ENCODE measurements at places on chromosomes 16 and 17.

DNA sequence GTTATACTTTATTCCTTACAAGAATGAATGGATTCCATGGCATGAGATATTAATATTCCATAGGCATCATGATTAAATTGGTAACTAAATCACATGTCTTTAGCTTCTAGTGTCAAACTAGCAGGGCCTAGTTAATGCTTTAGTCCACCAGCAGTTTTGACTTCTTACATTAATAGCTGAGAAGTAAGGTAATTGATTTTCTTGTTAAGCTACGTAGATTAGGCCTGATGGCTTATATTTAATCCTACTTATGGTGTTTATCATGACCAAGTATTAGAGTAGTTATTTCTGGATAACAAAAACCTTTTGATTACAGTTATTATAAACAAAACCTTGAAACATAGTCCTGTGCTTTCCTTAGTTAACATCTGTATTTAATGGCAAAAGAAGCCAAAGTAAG lies 184.5 kb downstream of the TANC2 start:
- DNase-seq: no peak

DNA sequence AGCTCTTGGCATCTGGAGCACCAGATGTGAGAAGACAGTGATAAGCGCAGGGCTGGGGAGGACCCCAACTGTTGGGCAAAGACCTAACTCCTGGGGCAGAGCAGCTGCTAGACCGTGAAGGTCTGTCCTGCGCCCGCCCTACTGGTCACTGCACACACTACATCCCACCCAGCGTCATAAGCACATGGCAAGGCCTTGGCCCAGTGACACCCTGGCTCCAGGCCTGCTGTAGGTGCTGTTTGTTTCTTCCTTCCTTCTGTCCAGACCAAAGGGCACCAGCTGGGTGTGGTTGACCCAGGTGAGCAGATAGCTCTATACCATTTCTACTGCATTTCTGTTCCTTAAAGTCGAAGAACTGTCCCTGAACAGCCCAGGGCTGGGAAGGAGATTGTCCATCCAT lies 6.4 kb downstream of the TRPV3 start:
- DNase-seq: no peak

GRCh38 chr17:9162275-9162985 lies 141.1 kb downstream of the NTN1 start:
- DNase-seq: no peak

DNA sequence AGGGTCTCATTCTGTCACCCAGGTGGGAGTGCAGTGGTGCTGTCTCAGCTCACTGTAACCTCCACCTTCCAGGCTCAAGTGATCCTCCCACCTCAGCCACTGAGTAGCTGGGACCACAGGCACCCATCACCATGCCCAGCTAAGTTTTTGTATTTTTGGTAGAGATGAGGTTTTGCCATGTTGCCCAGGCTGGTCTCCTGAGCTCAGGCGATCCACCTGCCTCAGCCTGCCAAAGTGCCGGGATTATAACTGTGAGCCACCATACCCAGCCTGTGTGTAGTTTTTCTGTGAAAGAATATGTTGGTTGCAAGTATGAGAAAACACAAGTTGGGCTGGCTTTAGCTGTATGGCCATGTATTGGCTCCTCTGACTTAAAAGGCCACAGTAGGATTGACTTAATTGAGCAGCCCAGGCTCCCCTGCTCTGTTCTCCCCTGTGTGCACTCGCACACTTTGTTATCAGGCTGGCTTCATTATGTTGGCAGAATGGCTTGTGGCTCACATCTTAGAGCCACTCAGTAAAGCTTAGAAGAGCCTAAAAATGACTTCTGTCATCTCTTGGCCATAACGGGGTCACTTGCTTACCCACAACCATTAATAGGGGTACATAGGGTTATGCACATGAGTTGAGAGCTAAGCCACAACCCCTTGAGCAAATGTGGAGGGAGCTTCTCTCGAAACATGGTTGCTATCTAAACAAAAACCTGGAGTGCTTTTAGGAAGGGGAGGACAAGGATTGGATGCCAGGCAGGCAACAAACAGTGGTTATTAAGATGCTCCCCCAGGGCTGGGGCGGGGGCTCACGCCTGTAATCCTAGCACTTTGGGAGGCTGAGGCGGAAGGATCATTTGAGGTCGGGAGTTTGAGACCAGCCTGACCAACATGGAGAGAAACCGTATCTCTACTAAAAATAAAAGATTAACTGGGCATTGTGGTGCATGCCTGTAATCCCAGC lies 6.1 kb downstream of the HAPSTR1 start:
- no peak for DNase-seq

DNA sequence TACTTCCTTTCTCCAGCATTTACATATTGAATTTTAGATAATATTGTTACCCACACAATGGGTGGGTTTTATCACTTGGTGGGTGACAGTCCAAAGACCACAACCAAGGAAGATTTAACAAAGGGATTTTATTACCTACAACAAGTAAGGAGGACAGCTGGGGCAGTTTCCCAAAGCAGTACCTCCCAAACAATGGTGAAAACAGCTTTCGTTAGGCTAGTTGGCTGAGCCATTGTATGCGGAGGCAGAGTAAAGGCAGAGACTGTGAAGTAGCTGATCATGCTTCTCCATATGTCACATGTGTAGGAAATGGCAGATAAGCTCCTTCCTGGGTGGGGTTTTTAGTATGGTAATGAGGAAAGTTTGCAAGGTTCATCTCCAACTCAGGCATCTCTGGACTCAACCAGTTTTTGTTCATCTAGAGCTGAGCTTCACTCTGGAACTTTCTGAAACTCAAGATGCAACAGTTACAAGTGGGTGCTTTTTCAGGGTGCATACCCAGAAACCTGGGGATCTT lies 104.3 kb upstream of the PSMD7 start:
- no peak for DNase-seq

GRCh38 chr17:48995974-48996721 lies 1.0 kb upstream of the IGF2BP1 start:
- DNase-seq: no peak

- no peak for DNase-seq
Measured at GRCh38 chr17:8611137-8611536, 19.4 kb downstream of the MYH10 start.

- DNase-seq: peak; percentile 96
Measured at GRCh38 chr16:88700636-88701482, 5.3 kb downstream of the RNF166 start.

GRCh38 chr17:57393368-57393767 lies 137.0 kb downstream of the MSI2 start:
- DNase-seq: no peak

DNA sequence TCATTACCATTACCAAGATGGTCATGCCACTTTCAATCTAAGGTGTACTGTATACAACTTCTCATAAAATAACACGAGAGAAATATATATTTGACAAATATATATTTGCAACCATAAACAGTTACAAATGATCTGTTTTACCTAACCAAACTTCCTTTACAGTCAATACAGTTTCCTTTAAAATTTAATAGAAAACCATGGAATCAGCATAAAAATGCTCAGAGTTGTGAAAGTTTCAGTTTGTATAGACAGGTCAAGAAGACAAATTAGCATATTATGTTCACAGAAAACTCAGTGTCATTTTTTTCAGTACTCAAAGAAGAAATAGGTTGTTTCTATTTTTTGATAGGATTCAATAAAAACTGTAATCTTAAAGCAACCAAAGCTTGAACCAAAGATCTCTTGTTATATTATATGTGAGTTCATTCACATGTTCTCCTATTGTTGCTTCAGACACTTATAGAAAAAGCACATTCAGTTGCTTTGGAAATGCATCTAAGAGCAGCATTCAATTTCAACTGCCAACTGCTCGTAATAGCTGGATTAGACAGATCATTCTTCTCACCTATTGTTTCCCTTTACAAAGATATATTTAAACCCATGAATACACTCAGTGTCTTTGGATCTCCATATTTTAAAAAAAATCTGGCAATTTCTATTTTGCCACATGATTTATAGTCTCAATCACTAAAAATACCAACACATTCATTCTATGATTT lies 15.1 kb downstream of the SSH2 start:
- DNase-seq: no peak

GRCh38 chr17:61409301-61410112 lies 9.9 kb downstream of the TBX2 start:
- no peak for DNase-seq

GRCh38 chr16:65453646-65454045 lies 331.8 kb upstream of the CDH11 start:
- no peak for DNase-seq

- no peak for DNase-seq
Measured at GRCh38 chr17:65511316-65511715, 50.1 kb downstream of the AXIN2 start.

GRCh38 chr17:10845388-10845751 lies 7.5 kb upstream of the PIRT start:
- DNase-seq: no peak

DNA sequence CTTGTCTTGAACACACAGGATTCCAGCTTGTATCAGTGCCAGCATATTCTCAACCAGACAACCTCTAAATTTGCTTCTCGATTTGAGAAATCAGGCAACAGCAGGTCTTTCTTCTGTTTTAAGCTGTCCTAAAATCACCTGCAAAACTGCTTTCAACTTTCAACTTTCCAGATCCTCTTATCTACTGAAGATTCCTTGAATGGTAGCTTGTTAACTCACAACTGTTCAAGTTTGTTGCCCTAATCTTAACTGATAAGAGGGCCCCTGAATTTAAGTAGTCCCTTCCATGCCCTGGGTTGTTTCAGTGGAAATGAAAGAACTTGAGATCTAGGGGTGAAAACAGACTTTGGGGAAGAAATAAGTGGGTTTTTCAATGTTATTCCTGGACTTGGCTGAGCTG lies 57.2 kb downstream of the CHD9 start:
- no peak for DNase-seq

- no peak for DNase-seq
Measured at GRCh38 chr17:1059131-1059795, 62.3 kb downstream of the TIMM22 start.

GRCh38 chr17:58436805-58437239 lies 19.5 kb upstream of the RNF43 start:
- DNase-seq: no peak

- no peak for DNase-seq
Measured at GRCh38 chr16:4989391-4990006, 31.4 kb downstream of the SEC14L5 start.

GRCh38 chr17:364766-365165 lies 12.2 kb upstream of the RPH3AL start:
- no peak for DNase-seq

DNA sequence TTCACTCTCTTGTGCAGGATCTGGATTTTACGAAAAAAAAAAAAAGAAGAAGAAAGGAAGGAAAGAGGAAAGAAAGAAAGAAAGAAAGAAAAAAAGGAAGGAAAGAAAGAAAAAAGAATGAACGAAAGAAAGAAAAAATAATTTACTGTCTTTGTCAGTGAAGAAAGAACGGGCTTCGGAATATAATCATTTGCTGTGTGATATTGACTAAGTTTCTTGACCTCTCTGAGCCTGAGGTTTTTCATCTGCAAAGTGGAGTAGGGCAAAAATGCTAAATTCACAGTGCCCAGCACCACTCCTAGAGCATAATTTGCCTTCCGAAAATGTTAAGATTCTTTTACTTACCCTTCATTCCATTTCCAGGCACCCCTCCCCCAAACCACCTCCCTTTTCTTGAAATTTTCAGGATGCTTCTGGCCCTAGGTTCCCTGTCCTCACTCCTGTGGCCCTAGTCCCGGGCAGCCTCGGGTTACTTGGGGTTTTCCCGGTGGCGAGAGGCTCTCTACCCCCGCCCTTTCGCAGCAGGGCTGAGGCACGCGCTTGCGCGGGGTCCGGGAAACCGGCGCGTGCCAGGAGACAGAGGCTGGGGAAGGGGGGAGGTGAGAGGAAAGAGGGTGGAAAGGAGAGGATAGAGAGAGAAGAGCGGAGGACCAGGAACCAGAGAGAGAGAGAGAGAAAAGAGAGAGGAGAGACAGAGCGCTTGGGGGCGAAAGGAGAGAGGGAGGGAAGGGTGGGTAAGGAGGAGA lies at the start of gene CNTNAP1:
CNTNAP1 (plus strand) TSS at position 556 of the 746 bp plus-strand sequence. CDS start 299 bp downstream, outside the sequence.
- peak; percentile 28 for DNase-seq

DNA sequence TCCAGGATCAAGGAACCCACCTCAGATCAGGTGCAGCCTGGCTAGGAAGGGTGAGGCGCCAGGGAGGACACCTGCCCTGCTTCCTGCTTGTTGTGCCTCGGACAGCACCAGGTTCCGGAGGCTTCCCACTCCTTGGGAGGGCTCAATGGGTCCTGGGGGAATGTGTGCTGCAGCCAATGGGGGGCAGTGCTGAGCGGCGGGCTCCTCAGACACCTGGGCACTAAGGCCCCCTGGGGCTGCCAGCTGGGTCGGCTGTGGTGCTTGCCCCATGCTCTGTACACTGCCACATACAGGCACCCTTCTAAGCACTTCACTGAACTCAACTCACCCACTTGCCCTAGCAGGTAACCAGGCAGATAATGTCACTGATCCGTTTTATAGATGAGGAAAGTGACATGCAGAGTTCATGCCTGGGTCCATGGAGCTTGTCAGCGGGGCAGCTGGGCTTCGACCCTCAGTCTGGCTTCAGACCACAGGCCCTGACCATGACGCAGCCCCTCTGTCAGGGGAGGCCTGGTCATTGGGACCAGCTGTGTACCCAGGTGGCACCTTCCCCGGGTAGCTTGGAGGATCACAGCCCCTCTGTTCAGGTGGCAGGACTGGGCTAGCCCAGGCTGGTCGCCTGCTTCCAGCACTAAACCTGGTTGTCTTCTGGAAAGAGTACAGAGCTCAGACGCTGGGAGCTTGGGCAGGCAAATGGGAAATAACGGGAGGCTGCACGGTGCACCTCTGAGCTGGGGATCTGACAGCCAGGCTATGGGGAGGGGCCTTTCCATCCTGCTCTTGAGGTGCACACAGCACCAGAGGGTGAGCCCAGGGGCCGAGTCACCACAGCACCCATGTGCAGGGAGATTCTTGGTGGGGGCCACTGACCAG lies 8.2 kb downstream of the FN3K start:
- DNase-seq: no peak

DNA sequence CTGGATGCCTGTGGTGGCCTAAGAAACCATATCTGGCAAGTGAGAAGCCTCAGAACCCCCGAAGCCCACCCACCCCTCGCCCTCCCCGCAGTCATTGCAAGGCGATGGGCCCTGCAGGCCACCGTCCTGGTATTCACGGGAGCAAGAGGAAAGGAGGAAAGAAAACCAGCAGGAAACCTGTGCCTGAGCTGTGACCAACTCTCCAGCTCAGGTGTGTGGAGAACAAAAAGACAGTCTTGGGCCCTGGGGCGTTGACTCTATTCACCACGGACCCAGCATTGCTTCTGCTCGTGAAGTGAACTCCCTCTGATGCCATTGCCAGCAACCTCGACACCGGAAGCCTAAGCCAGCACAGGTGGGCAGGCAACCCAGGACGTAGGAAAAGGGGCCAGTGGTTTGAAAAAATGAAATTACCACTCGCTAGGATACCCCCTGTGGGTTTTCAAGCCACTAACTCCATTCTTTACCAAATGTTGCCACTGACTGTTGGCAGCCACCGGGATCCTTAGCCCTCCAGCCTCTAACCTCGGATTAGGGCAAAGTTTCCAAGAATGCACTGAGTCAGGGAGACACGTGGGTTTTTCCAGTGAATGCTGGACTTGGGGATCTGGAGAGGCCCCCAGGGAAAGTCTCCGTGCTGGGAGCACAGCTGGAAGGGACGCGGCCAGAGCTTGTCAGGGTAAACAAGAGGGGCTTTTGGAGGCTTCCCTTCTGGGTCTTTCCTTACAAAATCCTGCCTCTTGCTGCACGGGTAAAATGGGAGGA lies 25.1 kb downstream of the FA2H start:
- no peak for DNase-seq

- DNase-seq: no peak
Measured at GRCh38 chr16:69217433-69217832, 30.5 kb downstream of the SNTB2 start.

Measured in bone marrow (tissue), 2 donors.